ENCODE measurements at places on chromosomes 7 and 10.

DNA sequence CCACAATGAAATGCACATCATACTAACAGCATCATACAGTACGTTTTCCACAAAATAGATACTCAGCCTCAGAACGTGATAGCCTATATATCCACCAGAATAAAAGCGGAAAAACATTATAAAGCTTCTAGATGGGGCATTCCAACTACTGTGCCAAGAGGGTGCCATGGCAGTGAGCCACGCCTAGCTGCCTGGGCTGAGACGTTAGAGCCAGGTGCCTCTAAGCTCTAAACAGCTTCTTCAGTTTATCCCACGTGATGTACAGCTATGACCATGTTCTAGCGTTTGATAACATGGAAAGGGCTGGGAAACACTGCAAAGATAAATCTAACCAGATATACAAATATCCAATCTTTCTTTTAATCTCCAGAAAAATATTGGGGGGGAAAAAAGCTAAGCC, 17.8 kb downstream of the USP6NL start:
- DNase-seq = no peak

GRCh38 chr10:37854626-37855025, 2.8 kb downstream of the ZNF248 start:
- no peak for DNase-seq

DNA sequence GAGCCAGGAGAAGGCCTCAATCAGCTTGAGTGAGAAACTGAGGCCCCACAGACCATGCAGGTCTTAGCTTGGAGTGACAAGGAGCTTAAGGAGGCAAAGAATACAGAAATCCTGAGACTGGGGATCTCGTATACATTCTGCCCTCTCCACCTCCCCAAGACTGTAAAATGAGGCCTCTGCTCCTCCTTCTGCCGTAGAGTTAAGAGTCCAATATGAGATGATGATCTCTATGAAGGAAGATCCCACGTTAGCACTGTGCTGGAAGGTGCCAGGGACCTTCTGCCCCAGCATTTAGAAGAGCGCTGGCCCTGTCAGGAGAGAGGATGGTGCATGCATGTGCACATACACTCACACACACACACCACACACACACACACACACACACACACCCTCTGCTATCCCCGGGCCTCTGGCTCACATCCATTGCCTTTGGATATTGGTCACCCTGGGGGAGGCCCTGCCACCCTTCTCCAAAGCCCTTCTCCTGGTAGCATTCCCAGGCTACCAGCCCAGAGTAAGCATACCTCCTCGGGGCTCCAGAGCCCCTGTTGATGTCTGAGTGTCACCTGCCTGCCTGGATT, 15.0 kb downstream of the ZCCHC24 start:
- DNase-seq = no peak

DNA sequence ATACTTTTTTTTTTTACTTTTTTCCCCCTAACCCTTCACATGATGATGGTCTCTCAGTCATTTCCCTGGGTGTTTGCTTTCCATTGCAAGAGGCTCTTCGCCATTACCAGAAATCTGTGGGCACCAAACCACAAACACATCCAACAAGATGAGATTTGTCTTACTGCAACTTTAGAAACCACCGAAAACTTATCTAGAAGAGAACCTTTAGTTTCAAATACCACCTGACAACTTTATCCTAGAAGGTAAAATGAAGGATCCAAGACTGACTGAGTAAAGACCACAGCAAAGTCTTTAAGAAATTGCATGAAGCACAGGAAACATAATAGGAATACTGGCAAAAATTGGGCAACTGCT, 363.3 kb upstream of the MBL2 start:
- no peak for DNase-seq

- DNase-seq = no peak
Observed at GRCh38 chr10:659688-660141, 29.8 kb downstream of the DIP2C start.

DNA sequence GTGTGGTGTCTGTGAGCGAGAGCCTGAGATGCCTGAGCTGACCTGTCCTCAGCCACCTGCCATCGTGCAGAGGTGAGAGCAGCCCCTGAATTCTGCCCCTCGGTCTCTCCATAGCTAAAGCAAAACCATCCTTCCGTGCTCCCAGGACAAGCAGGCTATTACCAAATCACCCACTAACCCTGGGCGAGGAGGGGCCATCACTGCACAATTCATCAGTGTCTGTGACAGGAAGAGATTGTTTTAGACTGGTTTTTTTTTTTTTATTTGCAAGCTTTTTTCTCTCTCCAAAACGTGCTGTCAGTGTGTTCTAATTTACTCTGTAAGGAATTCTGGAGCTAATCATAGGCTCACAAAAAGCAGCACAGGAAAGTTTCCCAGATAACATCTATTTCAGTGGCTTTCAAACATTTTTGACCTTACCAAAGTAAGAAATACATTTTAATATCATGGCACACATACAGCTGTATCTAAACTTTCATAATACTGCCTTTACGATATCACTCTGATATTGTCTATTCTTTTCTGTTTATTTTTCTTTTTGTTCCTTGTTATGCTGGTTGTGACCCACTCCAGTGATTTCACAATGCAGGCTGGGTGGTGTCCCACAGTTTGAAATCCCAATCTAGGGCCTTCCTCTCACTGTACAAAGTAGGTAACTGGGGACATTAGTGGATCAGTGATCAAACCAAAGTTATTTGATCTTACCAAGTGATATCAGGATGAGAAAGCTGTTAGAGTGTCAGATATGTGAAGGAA, 62.8 kb downstream of the EGFR start:
- DNase-seq = no peak
